ENCODE measurements at places on chromosomes 7 and 10.

GRCh38 chr7:24502135-24502488 is 71.1 kb upstream of the PALS2 start:
- no peak for DNase-seq

- no peak for DNase-seq
Observed at GRCh38 chr10:98270073-98270740, 2.2 kb upstream of the LOXL4 start.

DNA sequence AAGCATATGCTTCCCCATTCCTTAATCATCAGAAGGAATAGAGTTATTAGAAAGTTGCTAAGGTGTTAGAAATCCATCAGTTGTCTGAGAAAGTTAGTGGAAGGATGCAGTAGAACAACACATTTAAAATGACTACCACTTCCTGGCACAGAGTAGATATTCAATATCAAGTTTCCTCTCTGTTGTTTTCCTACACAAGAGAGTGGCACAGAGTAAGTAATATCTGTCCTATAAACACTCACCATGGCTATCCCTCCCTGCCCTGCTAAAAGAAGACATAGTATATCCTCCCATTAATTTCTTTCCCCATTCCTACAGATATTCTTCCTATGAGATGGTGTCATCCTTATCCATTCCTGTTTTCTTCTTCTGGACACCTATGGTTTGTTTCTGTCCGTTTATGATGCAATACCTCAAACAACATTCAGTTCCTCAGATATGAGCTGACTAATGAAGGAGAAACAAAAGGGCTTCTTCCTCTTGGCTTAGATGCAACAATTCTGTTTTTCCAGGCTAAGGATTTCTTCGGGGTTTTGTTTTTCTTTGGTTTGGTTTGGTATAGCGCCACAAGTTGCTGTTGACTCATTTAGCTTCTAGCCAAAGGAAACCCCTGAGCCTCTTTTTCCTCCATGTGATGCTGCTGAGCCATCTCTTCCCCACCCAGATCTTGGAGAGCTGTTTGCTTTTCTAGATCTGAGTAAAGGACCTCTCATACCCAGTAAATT is 32.9 kb upstream of the BPGM start:
- no peak for DNase-seq

DNA sequence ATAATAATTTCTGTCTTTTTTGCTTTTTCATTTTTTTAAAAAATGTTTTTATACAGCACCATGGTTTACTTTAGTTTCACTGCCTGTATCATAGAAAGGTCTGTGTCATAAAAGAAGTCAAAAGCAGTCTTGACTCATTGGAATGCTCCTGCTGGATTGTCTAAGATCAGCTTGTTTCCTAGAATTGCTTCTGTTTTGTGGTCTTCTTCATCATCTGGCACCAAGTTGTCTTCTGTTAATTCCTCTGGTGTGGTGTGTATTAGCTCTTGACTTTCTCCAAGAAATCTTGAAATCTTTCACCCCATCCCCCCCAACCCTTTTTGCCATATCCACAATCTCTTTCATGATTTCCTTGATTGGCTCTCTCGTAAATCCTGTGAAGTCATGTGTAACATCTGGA is 250.3 kb upstream of the CXCL12 start:
- DNase-seq, result no peak

DNA sequence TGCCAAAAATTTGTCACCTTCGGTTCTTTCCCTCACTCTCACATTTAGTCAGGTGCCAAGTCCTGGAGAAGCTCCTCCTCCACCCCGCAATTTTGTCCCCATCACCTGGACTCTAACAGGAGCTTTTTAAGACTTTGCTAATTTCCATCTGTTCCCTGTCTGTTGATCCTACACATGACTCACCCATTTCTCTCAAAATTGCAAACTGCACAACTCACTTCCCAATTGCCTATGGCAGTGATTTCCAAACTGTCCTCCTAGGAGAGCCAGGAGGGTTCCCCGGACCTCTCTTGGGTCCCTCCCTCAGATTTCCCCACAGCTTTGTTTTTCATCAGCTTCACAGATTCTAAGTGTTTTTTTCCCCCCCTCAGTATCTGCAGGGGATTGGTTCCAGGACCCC is 120.3 kb downstream of the WNT2 start:
- no peak for DNase-seq

DNA sequence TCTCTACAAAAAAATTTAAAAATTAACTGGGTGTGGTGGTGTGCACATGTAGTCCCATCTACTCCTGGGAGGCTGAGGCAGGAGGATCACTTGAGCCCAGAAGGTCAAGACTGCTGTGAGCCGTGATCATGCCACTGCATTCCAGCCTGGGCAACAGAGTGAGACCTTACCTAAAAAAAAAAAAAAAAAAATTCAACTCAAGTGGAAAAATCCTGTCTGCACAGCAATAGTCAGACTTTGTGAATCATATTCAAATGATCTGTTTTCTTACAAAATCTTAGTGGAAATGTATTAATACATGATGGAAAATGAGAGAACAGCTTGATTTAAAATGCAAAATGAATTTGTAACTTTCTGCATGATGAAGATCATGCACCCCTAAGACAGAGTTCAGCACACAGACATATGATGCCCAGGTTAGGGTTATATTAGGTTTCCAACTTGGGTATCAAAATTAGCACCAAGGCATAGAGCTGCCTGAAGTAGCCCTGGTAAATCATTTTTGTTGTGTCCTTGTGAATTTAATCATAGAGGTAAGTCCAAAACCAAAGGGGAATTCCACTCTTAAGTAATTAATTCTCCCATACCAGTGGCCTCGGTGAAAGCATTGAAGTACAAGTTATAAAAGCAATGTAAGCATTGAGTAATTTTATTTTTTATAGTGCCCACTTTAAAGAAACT is 93.8 kb downstream of the ADD3 start:
- no peak for DNase-seq

DNA sequence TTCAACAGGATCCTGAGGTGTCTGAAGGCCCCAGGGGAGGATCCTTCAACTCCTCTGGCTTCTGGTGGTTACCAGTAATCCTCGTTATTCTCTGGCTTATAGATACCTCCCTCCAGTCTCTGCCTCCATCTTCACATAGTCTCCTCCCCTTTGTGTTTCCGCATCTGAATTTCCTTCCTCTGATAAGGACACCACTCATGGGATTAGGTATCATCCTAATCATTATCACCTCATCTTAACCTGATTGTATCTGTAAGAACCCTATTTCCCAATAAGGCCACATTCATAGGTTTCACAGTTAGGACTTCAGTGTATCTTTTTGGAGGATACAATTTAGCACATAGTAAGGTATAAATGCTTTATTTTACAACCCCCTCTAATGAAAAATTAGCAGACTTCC is 1189.2 kb downstream of the CNTNAP2 start:
- no peak for DNase-seq
